ENCODE measurements at places on chromosomes 4 and X.
A peak's percentile ranks its signal among the peaks of the same experiment; 100 is the strongest.

GRCh38 chr4:163810755-163811154 lies 316.3 kb downstream of the TMA16 start:
- DNase-seq = no peak

- DNase-seq = no peak
Observed at GRCh38 chr4:73735231-73735630, 5.1 kb upstream of the CXCL8 start.

DNA sequence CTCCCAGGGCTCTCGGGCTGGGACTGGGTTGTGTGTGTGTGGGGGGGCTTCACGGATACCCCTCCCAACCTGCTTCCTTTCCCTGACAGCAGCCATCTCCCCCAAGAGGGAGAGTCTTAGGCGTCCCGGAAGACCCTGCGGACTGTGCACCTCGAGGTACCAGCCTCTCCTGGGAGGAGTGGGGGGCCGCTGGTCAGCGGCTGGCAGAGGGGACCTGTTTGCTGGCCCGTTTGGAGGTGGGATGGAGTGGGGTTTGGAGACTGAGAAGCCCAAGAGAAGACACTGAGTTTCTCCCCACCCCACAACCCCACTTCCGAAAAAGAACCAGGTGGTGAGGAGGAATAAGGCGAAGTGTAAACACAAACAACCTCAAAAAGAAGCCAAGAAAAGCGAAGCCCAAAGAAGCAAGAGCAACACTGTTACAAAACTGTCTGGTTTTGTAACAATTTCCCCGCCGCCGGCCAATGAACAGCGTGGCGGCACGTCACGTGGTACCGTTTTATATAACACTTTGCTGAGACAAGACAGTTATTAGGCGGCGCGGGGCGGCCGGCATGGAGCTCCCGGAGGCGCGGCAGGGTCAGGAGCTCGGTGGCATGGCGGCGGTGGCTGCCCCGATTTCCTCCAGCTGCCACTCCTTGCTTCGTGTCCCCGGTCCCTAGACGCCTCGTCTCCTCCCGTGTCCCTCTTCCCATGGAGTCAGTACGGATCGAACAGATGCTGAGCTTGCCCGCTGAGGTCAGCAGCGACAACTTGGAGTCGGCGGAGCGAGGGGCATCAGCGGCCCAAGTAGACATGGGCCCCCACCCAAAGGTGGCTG lies at the start of gene LONRF3:
TSS of gene LONRF3 (plus strand) at position 531 of the 820 bp plus-strand sequence. CDS start at position 694, 163 bp downstream.
- peak; percentile 88 for DNase-seq

GRCh38 chr4:20049889-20050288 lies 201.8 kb upstream of the SLIT2 start:
- DNase-seq = no peak

DNA sequence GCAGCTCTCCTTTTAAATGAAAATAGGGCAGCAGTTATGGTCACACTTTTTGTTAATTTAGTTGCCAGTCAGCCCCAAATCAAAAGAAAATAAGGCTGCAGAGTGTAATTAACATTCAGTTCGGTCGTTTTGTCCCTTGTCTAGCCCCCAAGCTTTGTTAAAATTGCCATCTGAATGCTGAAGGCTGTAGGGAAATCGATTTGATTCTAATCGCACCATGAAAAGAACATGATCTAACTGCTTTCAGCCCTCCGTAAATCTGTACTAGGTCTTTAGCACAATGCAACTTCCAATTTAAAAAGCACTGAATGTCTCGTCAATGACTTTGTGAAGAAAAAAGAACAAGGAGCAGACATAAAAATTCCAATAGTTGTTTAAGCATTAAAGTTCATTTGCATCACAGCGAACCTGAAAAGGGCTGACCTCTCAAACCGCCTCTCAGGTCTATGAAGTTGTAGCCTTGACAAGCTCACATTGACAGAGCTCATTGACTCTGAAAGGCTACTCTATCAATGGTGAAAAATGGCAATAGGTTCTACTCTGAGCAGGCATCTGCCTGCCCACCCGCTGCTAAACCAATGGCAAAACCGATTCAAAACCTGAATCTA lies 48.9 kb downstream of the CHIC2 start:
- DNase-seq = no peak

DNA sequence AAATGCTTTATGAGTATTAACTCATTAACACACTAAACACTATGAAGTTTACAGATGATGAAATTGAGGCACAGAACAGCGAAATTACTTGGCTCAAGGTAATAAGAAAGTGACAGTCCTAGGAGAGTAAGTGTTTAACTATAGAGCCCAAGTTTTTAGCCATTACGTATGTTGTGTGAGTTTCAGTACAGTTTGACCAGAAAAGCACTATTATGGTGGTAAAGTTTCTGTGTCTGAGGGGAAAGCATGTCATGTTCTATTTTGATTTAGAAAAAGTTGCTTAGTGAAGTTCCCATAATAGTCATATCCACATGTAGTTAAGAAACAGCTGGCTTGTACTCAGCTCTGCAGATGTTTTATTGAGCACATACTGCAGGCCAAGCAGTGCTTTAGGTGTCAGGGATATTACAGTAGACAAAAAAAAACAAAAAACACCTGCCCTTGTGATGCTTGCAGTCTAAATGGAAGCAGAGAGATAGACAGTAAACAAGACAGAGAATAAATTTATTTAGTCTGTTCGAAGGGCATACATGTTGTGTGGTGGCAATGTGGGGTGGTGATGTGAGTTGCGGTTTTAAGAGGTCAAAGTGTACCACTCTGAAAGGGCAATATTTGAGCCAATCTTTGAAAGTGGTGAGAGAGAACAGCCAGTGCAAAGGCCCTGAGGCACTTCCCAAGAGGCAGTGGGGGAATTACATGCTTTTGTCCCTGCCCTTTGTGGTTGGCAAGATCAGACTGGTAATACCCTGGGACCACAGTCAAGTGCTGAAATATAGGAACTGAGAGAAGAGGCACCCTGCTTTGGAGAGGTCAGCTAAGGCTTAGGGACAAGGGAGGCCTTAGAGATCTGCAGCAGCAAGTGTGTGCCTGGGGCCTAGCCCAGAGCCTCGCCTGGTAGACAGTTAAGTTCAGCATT lies 6.2 kb downstream of the TMEM131L start:
- no peak for DNase-seq

GRCh38 chr4:62263454-62263853 lies 1063.3 kb downstream of the ADGRL3 start:
- no peak for DNase-seq

- DNase-seq = no peak
Observed at GRCh38 chrX:133859336-133859735, 126.1 kb downstream of the GPC3 start.
